ENCODE measurements at places on chromosomes 11 and 22. TPM values are rescaled to one million over a fixed set of nuclear protein-coding genes. Genes with fewer than 3 reads are reported as not detected.

DNA sequence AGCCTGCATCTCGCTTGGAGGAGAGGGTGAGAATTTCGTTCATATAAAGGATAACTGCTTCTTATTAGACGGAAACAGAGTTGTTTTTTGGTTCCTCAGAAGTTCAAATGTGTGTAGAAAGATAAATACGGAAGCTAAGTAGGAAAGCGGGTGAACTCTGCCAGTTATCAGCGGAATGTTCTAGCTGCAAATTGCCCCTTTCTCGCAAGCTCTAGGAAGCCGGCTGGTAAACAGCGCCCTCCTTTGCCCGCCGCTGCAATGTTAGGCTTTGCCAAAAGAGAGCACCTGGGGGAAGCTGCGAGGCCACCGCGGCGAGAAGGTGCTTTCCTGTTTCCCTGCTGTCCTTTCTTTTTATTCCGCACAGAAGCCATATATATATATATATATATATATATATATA lies 67.0 kb downstream of the IGLL5 start:
- H3K27me3 ChIP-seq, result peaks cover 23% of the 10 kb centered on the region
- no peaks in the 10 kb centered on the region for H3K4me1 ChIP-seq
- H3K27ac ChIP-seq, result no peak overlapping the region
- peak; percentile 90 for DNase-seq
- H3K36me3 ChIP-seq, result no peaks in the 10 kb centered on the region

DNA sequence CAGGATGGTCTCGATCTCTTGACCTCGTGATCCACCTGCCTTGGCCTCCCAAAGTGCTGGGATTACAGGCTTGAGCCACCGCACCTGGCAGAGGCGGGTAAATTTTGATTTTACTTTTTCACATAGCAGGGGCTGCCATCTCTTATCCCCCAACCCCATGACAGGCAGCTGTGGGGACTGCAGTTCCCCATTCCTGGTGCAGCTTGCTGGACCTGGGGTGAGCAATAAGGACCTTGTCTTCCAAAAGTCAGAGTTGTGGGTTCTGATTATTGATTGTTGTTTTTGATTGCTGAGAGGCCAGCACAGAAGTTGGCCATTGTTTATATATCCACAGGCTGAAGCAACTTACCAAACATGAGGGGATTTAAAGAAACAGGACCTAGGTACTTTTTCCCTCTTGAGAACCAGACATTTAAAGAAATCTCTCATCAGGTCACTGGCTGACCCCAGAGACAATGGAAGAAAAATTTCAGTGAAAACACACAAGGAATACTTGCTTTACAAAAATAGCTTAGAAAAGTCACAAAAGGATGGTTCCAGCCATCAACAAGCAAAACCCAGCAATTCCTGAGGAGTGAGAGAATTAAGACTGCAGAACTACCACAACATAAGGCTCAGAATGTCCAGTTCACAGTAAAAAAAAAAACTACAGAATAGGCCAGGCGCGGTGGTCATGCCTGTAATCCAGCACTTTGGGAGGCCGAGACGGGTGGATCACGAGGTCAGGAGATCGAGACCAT lies 22.0 kb upstream of the MAPK1 start:
- no peak overlapping the region for H3K4me3 ChIP-seq
- no peaks in the 10 kb centered on the region for H3K4me1 ChIP-seq
- no peak for DNase-seq
- no peaks in the 10 kb centered on the region for H3K27me3 ChIP-seq
- no peak overlapping the region for H3K27ac ChIP-seq

DNA sequence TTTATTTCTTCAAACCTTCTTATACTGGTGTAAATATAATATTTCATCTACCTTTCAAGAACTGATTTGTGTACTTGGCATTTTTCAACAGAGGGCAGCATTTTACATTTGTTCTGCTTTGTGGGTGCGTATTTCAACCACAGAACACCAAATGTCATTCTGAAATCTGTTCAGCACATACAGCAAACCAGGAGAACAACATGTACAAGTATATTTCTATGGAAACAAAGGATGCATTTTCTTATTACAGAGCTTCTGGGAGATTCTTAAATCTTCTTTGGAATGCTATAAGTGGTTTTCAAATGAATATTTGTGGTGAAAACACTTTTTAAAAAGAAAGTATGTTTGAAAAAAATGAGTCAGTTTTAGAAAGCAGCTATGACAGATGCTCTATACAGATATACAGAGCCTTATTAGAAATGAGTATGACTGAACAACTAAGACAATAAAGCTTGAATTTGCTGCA lies 946.0 kb downstream of the FAM181B start:
- H3K27ac ChIP-seq, result no peak overlapping the region
- no peak for DNase-seq
- no peaks in the 10 kb centered on the region for H3K36me3 ChIP-seq
- H3K27me3 ChIP-seq, result no peaks in the 10 kb centered on the region

GRCh38 chr22:37607010-37607934 lies 1.4 kb upstream of the GGA1 start:
- H3K27me3 ChIP-seq, result no peaks in the 10 kb centered on the region
- H3K27ac ChIP-seq, result no peak overlapping the region
- no peaks in the 10 kb centered on the region for H3K36me3 ChIP-seq
- peak overlapping the region; percentile 77 for H3K4me3 ChIP-seq
- DNase-seq, result peak; percentile 99
- no peaks in the 10 kb centered on the region for H3K4me1 ChIP-seq

DNA sequence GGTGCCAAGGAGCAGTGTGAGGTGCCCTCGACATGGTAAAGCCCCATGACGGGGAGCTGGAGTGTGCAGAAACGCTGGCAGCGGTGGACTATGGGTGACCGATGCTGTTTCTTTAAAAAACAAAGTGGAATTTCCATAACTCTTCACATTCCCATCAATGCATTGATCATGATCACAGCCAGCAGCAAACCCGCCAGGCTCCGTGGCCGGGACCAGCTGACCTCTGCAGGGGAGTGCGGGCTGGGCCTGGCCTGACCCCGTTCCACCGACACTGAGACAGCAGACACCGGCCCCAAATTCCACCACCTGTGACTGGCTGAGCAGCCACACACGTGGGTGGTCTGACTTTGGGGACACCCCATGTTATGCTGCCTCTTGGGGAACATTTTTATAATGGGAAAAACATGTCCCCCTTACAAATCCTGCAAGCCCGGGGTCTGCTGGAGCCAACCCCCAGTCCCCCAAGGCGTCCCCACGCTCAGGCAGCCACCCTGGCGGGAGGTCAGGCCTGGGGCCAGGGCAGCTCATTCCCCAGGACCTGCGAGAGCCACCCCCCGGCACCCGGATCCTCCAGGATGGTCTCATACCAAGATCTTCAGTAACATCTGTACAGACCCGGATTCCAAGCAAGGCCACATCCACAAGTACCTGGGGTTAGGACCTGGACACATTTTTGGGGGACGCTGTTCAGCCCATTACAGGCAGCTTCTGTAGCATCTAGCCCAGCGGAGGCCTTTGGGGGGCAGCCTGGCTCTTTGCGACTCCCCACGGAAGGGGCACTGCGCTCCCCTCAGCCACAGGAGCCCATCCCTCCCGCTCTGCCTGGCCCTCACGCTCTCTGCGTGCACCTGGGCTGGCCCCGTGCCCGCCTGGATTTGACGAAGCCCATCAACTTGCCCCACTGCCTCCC lies 20.6 kb downstream of the OSBPL5 start:
- peaks cover 94% of the 10 kb centered on the region for H3K27me3 ChIP-seq
- peaks cover 5% of the 10 kb centered on the region for H3K4me1 ChIP-seq
- H3K27ac ChIP-seq, result no peak overlapping the region
- H3K4me3 ChIP-seq, result no peak overlapping the region
- H3K36me3 ChIP-seq, result no peaks in the 10 kb centered on the region

DNA sequence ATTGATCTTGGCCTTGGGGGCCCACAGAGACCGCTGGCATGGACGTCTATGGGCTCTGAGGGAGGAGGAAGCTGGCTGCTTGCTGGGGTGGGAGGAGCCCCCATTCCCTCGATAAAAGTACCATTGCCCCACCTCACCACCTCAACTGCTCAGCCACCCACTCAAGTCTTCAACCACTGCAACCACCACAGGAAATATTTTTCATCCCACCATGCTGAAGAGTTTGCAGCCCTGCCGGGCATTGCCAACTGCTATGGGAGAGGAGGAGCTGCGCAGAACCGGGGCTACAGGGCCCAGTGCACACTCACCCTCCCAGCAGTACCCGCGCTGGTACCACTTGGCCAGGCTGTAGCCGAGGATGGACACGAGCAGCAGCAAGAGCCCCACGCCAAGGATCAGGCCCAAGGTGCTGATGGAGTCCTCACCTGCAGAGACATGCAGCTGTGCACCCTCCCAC lies 29.2 kb downstream of the IL10RA start:
- H3K4me1 ChIP-seq, result no peaks in the 10 kb centered on the region
- no peak overlapping the region for H3K27ac ChIP-seq
- no peaks in the 10 kb centered on the region for H3K36me3 ChIP-seq

- no peak overlapping the region for H3K4me3 ChIP-seq
- no peaks in the 10 kb centered on the region for H3K4me1 ChIP-seq
- H3K27ac ChIP-seq, result no peak overlapping the region
- DNase-seq, result no peak
- H3K36me3 ChIP-seq, result no peaks in the 10 kb centered on the region
- no peaks in the 10 kb centered on the region for H3K27me3 ChIP-seq
Observed at GRCh38 chr22:36662981-36663380, 40.6 kb downstream of the CACNG2 start.

GRCh38 chr11:27965559-27965958 lies 142.4 kb downstream of the KIF18A start:
- no peaks in the 10 kb centered on the region for H3K27me3 ChIP-seq
- H3K4me3 ChIP-seq, result no peak overlapping the region
- DNase-seq, result no peak
- H3K27ac ChIP-seq, result no peak overlapping the region
- no peaks in the 10 kb centered on the region for H3K4me1 ChIP-seq

DNA sequence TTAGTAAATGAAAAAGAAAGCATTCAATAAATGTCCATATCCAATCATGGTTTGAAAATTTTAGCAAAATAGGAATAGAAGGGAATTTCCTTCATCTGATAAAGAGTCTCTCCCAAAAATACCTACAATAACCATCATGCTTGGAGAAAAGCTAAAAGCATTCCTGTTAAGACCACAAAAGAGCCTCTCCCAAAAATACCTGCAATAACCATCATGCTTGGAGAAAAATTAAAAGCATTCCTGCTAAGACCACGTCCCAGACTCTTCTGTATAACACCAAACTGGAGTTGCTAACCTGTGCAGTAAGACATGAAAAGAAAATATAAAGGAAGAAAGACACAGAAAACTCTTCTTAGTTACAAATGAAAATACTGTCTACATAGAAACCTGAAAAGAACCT lies 69.4 kb downstream of the LINC01488 start:
- no peaks in the 10 kb centered on the region for H3K4me1 ChIP-seq
- H3K4me3 ChIP-seq, result no peak overlapping the region
- DNase-seq, result no peak

GRCh38 chr22:45908961-45909360 lies 68.0 kb downstream of the WNT7B start:
- no peak for DNase-seq
- no peak overlapping the region for H3K27ac ChIP-seq
- H3K27me3 ChIP-seq, result no peaks in the 10 kb centered on the region

- H3K36me3 ChIP-seq, result no peaks in the 10 kb centered on the region
- DNase-seq, result no peak
- no peaks in the 10 kb centered on the region for H3K27me3 ChIP-seq
- H3K4me1 ChIP-seq, result no peaks in the 10 kb centered on the region
- H3K4me3 ChIP-seq, result no peak overlapping the region
- no peak overlapping the region for H3K27ac ChIP-seq
Observed at GRCh38 chr11:16309226-16309625, 47.1 kb downstream of the SOX6 start.

DNA sequence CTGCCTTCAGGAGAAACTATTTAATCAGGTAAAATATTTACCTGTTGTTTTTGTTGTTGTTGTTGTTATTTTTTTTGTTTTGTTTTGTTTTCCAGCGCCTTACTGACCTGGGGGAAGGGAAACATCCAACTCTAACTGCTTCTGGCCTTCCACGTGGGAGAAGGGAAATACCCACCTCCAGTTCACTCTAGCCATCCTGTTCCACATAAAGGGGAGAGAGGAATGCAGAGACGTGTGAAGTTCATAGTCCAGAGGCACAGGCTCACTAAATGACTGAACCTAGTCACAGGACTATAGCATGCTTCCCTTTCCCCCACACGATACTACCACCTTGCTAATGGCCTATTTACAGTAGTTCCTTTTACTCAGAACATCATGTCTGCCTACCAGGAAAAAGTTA lies 72.4 kb upstream of the VSTM5 start:
- H3K27ac ChIP-seq, result no peak overlapping the region
- DNase-seq, result no peak
- no peaks in the 10 kb centered on the region for H3K4me1 ChIP-seq
- H3K27me3 ChIP-seq, result no peaks in the 10 kb centered on the region
- no peak overlapping the region for H3K4me3 ChIP-seq

DNA sequence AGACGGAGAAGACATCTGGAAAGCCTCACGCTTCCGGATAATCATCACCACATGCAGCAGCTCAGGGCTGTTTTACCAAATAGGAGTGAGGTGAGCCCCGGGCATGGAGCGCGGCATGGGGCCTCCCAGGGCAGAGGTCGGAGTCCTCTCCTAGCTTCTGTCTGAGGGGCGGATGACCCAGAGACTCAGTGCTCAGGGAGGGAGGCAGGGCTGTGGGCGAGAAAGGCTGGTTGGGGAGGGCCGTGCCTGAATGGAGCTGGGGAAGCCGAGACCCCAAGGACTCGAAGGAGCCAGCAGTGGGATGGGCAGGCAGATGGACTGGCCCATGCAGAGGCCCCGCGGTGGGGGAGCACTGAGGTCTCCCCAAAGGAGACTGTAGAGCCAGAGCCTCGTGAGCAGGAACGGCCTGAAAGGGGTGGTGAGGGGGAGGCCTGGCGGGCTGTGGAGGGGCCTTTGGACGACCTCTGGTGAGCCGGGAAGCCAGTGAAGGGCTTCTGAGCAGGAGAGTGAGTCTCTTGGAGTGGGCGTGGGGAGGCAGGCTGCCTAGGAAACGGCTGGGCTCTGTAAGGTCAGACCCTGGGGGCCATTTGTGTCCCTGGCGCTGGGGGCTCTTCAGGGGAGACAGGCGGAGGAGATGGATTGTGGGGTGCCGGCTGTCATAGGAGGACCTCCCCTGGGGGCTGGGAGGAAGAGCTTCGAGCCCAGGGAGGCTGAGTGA lies 24.7 kb upstream of the PANX2 start:
- H3K27me3 ChIP-seq, result no peaks in the 10 kb centered on the region
- H3K36me3 ChIP-seq, result no peaks in the 10 kb centered on the region
- peaks cover 7% of the 10 kb centered on the region for H3K4me1 ChIP-seq
- no peak overlapping the region for H3K4me3 ChIP-seq
- no peak for DNase-seq

The CCDC87 gene
- total RNA-seq, result 0.77 TPM

The TH gene
- not detected for total RNA-seq

The P4HA3 gene
- total RNA-seq, result not detected

All from endodermal cell (in vitro differentiated cells).